ENCODE measurements at places on chromosomes 16 and 17. TPM values are rescaled to one million over a fixed set of nuclear protein-coding genes. Genes with fewer than 3 reads are reported as not detected.

- DNase-seq, result no peak
Observed at GRCh38 chr17:6938637-6939036, 57.2 kb upstream of the ALOX12 start.

DNA sequence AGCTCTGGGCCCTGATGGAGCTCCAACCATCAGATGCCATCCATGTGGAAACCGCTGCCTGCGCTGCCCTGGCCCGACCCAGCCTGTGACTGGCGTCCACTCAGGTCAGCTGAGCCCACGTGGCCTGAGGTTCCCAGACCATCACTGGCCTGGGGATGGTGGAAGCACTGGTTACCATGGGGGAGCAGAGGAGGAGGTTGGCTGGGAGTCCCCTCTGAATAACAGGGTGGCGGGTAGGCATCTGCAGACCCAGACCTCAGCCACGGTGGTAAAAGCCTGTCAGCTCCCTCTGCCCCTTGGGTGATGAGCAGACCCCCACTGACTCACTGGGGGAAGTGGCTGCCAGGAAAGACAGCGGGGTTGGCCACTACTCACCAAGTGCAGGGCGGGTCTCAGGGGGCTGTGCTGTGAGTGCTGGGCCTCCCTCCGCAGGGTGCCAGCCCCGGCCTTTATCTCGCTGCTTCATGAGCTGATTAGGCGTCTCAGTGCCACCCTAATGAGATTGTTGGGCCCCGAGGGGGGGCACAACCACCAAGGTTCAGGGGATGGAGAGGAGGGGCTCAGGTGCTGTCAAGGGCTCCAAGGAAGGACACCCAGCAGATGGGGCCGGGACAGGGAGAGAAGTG, at the start of gene PDE6G:
TSS of gene PDE6G (minus strand) at position 425 of the 626 bp plus-strand sequence. CDS start 3,237 bp downstream, outside the sequence.
- DNase-seq, result no peak

The MT3 gene
- 1.5 TPM for total RNA-seq

The KRT24 gene
- 0.52 TPM for total RNA-seq

DNA sequence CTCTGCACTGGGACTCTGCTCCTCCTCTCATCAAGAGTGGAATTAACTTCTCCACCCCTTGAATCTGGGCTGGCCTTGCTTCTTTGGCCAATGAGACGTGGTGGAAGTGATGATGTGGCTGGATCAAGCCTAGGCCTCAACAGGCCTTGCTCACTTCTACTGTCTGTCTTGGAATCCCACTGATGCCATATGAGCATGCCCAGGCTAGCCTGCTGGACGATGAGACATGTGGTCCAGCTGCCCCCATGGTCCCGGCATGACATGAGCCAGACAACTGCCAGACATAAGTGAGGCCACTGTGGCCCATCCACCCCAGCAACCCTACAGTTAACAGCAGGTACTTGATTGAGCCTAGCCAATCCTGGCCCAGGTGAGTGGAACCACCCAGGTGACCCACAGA, 18.7 kb downstream of the VAC14 start:
- no peak for DNase-seq

Measured in ureter (tissue), 1 donor.